ENCODE measurements at places on chromosomes 11 and 22. TPM values are rescaled to one million over a fixed set of nuclear protein-coding genes. Genes with fewer than 3 reads are reported as not detected.

DNA sequence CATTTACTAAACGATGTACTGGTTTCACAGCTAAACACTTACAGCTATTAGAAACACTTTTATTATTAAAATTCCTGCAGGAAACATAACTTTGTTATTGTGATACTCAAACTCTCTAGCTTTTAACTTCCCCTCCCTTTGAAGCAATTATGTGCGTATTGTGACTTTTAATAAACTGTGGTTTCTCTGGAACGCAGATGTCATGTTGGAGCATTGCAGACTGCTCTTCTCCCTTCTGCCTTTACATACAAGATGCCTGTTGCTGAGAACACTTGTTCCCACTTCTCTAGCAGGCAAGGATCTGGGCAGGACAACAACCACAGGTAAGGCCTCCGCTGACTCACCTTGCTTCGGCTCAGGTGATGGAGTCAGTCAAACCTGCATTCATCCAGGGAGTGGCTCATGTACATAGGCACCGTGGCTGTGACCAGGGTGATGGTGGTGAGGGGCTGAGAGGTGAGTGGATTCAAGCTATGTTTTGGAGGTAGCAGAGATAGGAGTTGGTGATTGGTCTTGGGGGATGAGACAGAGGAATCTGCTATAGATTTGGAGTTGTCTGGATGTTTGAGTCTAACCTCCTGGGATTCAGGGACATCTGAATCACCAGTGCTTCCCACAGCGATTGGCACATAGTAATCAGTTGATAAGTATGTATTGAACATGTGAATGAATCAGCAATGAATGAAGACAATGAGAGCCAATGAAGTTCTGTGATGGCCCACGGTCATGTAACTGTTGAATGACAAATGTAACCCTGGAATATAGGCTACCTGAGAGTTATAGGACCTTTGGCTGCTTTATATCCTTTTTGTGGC lies 106.0 kb downstream of the ADAMTS15 start:
- no peaks in the 10 kb centered on the region for H3K4me1 ChIP-seq
- peaks cover 11% of the 10 kb centered on the region for H3K27me3 ChIP-seq
- DNase-seq: no peak
- no peak overlapping the region for H3K27ac ChIP-seq
- H3K36me3 ChIP-seq: no peaks in the 10 kb centered on the region

DNA sequence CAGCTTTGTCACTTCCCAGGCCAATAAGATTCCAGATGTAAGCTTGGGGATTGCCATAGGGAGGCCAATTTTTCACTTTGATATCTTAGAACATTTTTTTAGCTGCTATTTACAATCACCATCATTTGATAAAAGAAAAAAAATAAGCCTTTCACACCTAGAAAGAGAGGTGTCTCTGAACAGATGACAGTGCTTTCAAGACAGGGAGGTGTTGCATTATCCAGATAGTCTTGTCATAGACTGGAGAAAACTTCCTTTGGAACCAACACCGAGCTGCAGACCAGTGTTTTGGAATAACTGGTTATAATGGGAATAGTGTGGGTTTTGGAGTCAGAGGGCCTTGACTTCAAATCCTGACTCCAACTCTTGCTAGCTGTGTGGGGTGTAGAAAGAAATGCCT lies 101.0 kb downstream of the SLC1A2 start:
- H3K27ac ChIP-seq: no peak overlapping the region
- no peak for DNase-seq
- H3K27me3 ChIP-seq: peaks cover 2% of the 10 kb centered on the region
- H3K4me3 ChIP-seq: no peak overlapping the region

- H3K36me3 ChIP-seq: no peaks in the 10 kb centered on the region
- no peak for DNase-seq
These were observed 1225.7 kb downstream of the JRKL start for GRCh38 chr11:97615546-97615945.

- no peak overlapping the region for H3K4me3 ChIP-seq
- DNase-seq: no peak
- no peaks in the 10 kb centered on the region for H3K36me3 ChIP-seq
- no peak overlapping the region for H3K27ac ChIP-seq
- H3K27me3 ChIP-seq: peaks cover 21% of the 10 kb centered on the region
These were observed 33.3 kb downstream of the SLC22A25 start for GRCh38 chr11:63210111-63210510.

DNA sequence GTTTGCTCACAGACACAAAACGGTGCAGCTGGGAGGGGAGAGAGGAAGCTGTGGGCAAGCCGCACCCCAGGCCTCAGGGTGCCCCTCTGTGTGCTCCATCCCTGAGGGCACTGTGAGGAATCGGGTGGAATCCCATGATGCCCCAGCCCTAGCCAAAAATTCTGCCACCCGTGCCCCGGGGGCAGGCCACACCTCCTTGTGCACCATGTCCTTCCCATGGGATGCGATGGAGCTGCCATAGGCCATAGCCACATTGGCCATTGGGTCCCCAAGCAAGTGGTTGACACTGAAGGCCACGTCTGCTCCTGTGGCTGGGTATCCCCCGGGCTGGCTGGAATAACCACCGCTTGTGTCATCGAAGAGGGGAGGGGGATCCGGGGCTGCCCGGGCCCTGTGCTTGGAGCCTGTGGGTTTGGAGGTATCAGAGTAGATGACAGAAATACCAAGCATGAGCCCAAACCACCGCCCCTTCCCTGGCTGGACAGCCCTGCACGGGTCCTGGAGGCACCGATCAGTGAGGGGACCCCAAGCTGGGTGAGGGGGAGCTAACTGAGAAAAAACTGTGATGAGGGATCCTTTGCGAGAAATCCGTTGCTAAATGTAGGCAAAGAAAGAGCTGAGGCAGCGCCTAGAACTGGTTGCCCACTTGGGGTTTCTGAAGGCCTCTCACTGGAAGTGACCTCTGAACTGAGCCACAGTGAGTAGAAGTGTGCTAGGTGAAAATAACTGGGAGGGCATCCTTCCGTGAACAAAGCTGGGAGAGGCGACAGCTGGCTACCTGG lies 863 bp downstream of the YIF1A start:
- peak overlapping the region; percentile 89 for H3K4me3 ChIP-seq
- peaks cover 21% of the 10 kb centered on the region for H3K27me3 ChIP-seq
- no peak for DNase-seq
- peak overlapping the region; percentile 89 for H3K27ac ChIP-seq
- H3K4me1 ChIP-seq: peaks cover 41% of the 10 kb centered on the region
- no peaks in the 10 kb centered on the region for H3K36me3 ChIP-seq

- no peak overlapping the region for H3K27ac ChIP-seq
- H3K27me3 ChIP-seq: peaks cover 2% of the 10 kb centered on the region
- no peak overlapping the region for H3K4me3 ChIP-seq
- no peak for DNase-seq
These were observed 17.4 kb downstream of the UBASH3B start for GRCh38 chr11:122672892-122673291.

The GDPD4 gene
- total RNA-seq: not detected

The PRR33 gene
- not detected for total RNA-seq

The SOX10 gene
- total RNA-seq: not detected

The VWCE gene
- 1.7 TPM for total RNA-seq
